Central memory CD4-positive, alpha-beta T cell (primary cell): ENCODE measurements at places on chromosomes 16 and 17.

GRCh38 chr16:21608639-21609328 lies 9.4 kb downstream of the METTL9 start:
- DNase-seq = peak; percentile 18

DNA sequence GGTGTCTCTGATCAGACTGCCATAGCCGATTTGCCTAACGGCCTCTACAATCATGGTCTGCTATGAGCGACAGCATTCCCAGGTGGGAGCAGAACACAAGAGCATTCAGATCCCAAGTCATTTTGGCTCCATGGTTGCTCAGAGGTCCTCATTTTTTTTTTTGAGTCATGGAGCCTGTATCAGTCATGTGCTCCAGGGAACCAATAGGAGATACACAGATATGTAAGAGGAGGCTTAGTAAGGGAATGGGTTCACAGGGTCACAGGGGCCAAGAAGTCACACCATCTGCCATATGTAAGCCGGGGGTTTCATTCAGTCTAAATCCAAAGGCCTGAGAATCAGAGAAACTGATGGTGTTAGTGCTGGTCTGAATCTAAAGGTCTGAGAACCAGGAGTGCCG lies 36.8 kb downstream of the CPPED1 start:
- no peak for DNase-seq

DNA sequence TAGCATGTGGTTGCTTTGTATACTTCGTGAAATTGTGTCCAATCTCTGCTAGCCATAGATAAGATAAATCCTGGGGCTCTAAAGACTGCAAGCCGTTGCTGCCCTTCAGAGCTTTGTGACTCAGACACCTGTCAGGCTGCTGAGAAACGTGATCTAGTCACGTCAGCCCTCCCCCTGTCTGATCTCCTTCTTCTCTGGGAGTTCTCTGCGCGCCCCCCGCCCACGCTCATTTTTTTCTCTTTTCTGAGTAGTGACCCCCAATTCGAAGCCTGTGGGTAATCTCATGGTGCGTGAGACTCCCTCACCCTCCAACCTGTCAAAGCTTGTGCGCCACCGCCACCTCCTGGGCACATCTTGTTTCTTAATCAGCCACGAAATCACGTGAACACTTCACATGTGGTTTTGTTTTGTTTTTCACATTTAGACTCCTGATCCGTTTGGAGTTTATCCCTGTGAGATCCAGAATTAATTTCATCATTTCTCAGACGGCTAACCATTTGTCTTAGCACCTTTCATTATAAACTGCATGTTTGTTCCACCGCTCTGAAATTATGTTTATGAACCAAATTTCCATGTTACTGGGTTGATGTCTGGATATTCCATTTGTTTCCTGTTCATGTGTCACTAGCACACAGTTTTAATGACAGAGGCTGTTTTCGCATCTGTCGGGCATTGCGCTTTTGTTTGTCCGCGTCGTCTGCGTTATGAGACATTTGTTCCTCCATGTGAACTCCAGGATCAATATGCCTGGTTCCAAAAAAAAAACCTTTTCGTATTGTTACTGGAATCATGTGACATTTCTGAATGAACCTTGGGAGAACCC lies 977 bp upstream of the ZNF778 start:
- DNase-seq = peak; percentile 77

DNA sequence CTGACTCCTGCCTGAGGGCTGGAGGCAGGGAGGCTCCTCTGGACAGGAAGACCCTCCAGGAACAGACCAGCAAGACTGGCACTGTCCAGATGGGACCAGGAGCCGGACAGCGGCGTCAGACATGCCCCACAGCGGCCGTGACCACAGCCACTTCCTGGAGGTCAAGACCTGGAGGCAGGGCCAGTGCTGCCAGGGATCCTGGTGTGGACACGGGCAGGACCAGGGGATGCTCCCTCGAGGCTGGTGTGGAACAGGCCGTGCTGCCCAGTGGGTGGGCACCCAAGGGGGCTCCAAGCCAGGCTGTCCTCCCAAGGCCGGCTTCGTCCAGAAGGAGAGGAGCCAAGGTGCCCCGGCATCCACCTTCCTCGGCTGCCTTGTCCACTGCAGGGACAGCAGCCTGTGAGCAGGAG lies 4.5 kb upstream of the CCDC57 start:
- no peak for DNase-seq

- no peak for DNase-seq
Measured at GRCh38 chr17:69060822-69061221, at the start of gene ABCA9. Gene ABCA9, minus strand, starts transcription at chr17:69060927. Its CDS starts 9,801 bp downstream, at chr17:69051126.

GRCh38 chr16:6195966-6196365 lies 1098.4 kb upstream of the EEF2KMT start:
- DNase-seq = no peak

DNA sequence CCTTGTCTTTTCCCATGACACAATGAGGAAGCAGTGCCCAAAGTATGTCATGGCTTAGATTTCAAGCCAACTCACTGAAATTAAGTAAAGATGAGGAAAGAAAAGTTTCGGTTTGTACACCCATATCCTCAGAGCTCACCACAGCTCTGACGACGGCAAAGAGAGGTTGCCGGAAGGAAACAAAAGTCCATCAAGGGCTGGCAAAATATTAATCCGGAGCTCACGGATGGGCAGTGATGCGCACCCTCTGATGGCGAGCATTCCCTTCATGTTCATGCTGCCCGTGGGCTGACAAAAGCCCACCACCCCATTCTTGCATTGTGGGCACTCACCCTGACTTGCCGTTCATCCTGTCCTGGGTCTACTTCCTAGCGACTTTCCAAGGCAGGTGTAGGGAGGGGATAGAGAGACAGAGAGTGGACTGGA lies 103.1 kb downstream of the SOX9 start:
- no peak for DNase-seq

DNA sequence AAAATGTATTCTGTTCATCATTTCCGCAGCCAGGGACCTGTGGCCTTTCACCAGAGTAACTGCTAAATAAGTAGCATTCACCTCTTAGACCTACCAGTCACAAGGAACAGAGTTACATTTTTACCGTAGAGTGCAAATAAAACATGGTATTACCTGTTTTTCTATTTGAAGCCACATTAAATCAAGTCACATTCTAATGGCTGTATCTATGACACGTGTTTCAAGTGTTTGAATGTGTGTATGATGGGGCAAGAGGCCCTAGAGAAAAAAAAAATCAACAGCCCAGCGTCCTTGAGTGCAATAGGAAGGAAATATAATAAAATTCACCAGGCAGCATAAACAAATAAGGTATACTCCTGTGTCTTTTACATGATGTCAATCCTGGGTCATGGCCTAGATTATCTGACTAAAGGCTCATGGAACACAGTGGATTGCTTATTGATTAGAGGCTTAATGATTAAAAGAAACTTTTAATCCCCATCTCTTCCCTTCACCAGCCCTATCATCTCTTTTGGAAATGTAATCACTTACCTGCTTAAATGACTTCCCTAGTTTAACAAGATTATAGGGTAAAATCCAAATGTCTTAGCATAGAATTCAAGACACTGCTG lies 168.7 kb upstream of the CDH5 start:
- DNase-seq = no peak

DNA sequence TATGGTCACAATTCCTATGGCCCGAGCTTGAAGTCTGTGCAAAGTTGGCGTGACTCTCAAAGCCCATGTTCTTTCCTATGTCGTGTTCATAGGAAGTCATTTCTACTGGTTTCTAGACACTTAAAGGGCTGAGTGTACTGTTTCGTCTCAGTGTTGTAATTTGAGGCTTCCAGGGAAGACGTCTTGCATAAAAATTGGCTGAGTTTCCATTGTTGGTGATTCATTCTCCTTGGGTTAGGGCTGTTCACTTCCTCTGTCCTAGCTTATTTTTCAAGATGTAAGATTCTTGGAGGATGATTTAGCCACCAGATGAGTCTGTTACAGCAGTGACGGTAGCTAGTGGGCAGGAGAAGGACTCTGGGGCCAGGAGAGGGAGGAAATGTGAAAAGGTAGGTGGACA lies 43.1 kb downstream of the PIK3R5 start:
- DNase-seq = no peak

DNA sequence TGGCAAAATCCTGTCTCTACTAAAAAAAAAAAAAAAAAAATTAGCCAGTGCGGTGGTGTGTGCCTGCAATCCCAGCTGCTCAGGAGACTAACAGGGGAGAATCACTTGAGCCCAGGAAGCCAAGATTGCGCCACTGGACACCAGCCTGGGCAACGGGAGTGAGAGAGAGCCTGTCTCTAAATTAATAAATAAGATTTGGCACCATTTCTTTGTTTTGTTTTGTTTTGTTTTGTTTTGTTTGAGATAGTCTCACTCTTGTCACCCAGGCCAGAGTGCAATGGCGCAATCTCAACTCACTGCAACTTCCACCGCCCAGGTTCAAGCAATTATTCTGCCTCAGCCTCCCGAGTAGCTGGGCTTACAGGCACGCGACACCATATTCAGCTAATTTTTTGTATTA lies 9.4 kb upstream of the GAST start:
- no peak for DNase-seq

- DNase-seq = no peak
Measured at GRCh38 chr16:3792472-3793012, 75.2 kb upstream of the TRAP1 start.

DNA sequence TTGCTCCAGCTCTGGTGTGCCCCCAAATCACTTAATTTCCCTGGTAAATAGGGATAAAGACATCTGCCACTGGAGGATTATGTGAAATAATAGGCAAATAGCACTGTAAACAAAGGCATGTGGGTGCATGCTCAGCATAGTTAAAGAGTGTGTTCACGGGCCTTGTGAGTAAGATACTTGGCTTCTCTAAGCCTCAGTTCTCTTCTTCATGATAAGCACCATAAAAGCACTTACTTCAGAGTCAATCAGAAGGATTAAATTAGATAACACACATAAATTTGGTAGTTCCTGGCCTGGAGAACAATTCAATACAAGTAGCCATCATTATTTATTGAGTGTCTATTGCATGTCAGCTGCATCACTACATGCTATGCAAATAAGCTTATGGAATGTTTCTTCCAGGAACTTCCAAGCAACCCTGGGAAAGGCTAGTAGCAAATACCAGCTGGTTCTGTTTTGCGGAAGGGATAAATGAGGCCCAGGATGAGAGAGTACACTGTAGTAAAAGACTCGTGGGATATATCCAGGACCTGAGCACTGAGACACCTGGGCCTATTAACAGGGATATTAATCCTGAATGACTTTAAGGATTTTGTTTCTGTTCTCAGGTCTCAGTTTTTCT lies 14.5 kb downstream of the CCL11 start:
- no peak for DNase-seq

GRCh38 chr17:29444589-29444988 lies 54.4 kb downstream of the TAOK1 start:
- DNase-seq = no peak

GRCh38 chr16:89565256-89565505 lies 4.7 kb downstream of the RPL13 start:
- DNase-seq = no peak

GRCh38 chr16:51133688-51134087 lies 17.4 kb downstream of the SALL1 start:
- no peak for DNase-seq

DNA sequence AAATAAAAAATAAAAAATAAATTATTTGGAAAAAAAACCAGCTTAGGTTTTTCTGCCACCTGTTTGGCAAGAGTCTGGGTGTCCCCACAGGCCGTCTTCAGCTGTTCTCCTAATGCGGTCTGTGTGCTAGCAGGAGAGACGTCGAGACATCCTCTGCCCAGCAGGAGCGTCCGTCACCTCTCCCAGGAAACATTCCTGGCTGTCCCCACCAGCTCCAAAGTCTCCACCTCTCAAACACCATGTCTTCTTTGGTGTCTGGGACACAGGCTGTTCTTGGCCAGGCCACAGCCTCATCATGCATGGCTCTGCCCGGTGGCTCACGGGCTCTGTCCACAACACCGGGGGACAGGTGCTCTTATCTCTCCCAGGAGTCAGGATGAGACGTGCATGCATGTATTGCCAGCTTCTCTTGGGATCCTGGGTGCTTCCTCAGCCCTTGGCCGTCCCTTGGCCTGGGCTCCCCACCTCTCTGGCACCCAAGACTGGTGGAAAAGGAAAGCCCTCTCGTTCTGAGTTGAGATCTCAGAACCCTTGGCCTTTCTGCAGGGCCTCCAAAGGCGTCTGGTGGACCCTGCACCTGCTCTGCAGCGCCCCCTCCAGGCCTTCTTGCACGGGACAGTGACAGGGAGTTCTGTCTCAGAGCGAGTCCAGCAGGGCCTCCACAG lies 84.9 kb upstream of the CBX4 start:
- DNase-seq = no peak

- peak; percentile 49 for DNase-seq
Measured at GRCh38 chr17:76382803-76383545, 1.4 kb upstream of the SPHK1 start.

GRCh38 chr17:58476812-58477211 lies 11.4 kb downstream of the HSF5 start:
- no peak for DNase-seq

- no peak for DNase-seq
Measured at GRCh38 chr16:83470416-83470815, 337.4 kb upstream of the HSBP1 start.

GRCh38 chr17:58531122-58531521 lies 16.7 kb upstream of the MTMR4 start:
- DNase-seq = no peak

- DNase-seq = no peak
Measured at GRCh38 chr17:74351552-74352210, 10.0 kb downstream of the BTBD17 start.

DNA sequence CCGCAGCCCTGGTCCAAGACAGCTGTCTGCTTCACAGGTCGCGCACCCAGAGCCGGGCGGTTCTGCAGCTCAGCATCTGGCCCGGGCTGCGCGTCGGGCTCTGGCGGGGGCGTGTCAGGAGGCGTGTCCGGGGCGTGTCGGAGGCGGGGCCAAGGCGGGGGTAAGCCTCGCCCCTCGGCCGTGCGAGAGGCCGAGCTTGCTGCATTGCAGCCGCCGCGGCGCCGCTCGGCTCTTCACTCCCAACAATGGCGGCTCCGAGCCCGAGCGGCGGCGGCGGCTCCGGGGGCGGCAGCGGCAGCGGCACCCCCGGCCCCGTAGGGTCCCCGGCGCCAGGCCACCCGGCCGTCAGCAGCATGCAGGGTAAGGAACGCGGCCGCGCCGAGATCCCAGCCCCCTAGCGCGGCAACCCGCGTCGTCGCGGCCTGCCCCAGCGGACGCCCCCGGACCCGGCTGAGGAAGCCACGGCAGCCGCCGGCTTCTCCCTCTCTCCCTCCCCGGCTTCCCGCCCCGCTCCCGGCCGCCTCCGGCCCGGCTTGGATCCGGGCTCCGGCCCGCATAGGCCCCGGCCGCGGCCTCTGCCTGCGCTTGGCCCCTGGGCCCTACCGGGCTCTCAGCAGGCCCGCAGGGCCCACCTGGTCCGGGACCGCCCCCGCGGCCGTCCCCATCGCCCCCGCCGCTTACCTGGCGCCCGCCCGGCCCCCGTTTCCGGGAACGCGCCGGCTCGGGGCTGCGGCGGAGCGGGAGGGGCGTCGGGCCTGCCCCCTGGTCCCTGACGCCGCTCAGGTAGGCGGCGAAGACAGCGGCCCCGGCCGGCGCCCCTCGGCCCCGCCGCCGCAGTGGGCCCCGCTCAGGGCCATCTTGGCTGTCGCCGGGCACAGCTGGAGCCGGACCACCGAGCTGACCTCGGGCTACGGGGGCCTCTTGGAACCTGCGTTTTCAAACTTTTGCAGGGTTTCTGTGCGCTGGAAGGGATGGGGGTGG lies at the start of gene MAP2K4:
Gene MAP2K4 (plus strand): TSS at position 236 of the 981 bp plus-strand sequence. CDS start 10 bp downstream, at position 246.
- peak; percentile 91 for DNase-seq

GRCh38 chr16:51949282-51949681 lies 597.7 kb downstream of the TOX3 start:
- DNase-seq = no peak

GRCh38 chr17:30290696-30291542 lies 825 bp downstream of the BLMH start:
- DNase-seq = peak; percentile 22

GRCh38 chr16:68767581-68767980 lies 30.5 kb downstream of the CDH1 start:
- DNase-seq = no peak
